Activated CD8-positive, alpha-beta memory T cell treated with anti-CD3 and anti-CD28 coated beads for 4 hours (primary cell): ENCODE measurements at places on chromosomes 2 and 18.

- DNase-seq, result no peak
Observed at GRCh38 chr2:228703152-228703551, 521.7 kb upstream of the SPHKAP start.

GRCh38 chr2:121974897-121975661, 219.6 kb downstream of the TSN start:
- DNase-seq, result no peak

DNA sequence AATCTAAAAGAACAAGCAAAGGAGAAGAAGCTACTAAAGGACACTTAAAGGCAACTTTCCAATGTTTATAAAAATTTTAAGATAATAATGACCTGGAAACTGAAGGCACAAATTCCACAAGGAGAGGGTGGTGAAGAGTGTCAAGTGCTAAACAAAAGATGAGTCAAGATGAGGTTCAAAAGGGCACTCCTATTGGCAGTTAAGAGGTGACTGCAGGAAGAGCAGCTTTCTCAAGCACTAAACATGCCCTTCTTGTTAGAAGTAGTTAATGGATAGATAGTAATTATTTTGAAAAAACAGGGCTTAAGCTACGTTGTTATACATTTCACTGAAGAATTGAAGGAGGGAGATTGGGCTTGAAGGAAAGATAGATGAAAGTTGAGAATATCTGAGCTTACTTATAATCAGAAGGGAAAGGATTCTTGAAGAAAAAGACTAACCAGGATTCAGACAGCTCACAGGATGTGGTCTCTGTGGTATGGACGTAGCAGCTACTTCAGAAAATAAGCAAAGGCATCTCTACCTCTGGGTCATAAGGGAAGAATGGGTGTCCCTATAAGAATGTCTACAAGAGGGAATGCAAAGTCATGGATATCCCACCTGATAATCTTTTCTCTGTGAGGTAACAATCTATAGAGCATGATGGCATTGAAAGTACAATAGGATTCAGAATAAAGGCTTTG, 454.7 kb upstream of the SLC39A10 start:
- no peak for DNase-seq

- DNase-seq, result no peak
Observed at GRCh38 chr2:85422072-85422457, 3.6 kb downstream of the SH2D6 start.

DNA sequence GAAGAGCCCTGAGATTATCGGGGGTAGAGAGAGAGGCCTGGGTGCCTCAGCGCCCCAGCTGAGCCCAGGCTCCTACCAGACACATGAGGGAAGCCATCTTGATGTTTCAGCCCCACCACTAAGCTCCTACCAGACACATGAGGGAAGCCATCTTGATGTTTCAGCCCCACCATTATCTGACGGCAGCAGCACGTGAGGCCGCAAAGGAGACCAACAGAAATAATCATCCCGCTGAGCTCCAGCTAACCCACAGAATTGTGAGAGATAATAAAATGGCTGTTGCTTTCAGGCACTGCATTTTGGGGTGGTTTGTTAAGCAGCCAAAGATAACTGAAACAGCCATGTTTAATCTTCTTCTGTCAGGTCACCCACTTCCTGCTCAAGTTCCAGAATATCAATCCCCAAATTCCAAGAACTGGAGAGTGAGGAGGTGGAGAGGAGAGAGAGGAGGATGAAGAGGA, 29.3 kb upstream of the SOS1 start:
- DNase-seq, result no peak
